Activated T-cell treated with anti-CD3 and anti-CD28 coated beads, Interleukin-2, amount 50 U/mL, for 24 hours (primary cell): ENCODE measurements at places on chromosomes 7 and 10.
A peak's percentile ranks its signal among the peaks of the same experiment; 100 is the strongest.

GRCh38 chr7:82945480-82945879, 217.2 kb downstream of the PCLO start:
- no peak for DNase-seq

DNA sequence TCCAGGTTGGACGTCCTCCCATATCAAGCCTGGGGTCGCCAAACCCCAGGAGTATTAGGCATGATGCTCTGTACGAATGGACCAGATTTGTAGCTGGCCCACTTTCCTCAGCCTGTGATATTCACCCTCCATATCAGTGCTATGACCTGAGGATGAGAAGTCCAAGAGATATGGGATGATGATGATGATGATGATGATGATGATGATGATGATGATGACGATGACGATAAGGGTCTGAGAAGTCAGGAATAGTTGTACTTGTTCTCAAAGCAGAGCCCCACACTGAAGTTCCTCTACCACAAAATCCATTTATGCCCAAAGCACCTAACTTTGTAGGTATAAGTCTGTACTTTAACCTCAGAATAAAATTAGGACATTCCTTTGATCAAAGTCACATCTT, 50.7 kb downstream of the AMPH start:
- no peak for DNase-seq

DNA sequence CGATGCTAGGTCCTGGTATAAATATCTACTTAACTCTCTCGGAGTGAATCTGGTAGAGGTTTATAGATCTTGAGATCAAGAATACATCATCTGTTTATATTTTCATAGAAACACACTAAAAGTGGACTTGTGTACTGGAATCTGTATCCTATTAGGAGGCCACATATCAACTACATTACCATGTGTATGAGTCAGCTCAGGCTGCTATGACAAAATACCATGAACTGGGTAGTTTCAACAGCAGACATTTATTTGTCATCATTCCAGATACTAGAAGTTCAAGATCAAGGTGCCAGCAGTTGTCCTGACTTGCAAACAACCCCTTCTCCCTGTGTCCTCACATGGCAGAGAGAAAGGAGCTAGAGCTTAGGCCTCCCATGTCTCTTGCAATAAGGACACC, 113.9 kb upstream of the PFKP start:
- no peak for DNase-seq

- peak; percentile 73 for DNase-seq
These were observed 63.9 kb downstream of the TMEM209 start for GRCh38 chr7:130141161-130141883.

DNA sequence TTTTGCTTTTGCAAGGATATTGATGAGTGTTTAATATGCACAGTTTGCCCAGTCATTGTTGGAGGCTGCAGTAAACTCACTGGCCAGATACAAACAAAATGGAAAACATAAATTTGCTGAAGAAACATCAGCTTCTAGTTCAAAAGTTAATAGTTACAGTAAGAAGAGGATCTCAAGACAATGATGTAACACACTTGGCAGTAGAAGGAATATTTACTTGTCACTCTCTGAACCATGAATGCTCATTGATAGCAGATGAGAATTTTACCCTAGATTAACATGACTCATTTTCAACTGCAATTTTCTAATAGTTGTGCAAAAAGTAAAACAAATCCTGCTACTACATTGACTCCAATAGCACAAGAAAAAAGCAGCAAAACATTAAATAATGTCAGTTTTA, 47.7 kb downstream of the VWC2 start:
- no peak for DNase-seq

DNA sequence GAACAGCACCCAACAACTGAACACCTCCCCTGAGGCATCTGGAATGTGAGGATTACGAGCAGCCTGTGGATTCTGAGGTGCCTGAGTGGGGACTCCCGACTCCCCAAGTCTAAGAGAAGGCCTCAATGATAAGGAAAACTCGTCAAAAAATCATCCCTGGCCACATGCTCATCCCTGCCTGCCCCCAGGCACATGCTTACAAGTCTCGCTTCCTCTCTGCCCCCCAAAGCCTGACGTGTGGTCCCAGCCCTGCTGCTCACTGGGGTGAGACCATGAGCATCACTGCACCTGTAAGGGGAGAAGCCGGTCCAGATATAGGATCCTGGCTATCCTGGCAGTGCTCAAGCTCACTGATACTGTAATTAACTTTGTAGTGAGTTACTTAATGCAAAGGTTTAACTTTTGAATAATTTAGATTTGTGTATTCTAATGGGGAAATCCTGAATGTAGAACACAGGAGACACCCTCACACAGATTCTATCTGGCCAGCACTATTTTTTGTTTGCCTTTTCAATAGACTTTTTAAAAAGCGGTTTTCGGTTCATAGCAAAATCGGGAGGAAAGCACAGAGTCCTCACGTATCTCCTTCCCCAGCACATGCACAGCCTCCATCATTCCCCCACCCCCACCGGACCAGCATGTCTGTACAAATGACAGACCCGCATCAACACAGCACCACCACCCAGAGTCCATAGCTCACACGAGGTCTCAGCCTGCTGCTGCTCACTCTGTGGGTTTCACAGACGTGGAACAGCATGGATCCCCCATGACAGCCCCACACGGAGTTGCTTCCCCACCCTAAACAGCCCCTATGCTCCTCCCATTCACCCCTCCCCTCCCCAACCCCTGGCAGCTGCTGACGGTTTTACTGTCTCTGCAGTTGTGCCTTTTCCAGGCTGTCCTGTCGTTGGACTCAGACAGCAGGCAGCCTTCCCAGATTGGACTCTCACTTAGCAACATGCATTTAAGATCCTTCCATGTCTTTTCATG, 167.9 kb downstream of the DIP2C start:
- no peak for DNase-seq

DNA sequence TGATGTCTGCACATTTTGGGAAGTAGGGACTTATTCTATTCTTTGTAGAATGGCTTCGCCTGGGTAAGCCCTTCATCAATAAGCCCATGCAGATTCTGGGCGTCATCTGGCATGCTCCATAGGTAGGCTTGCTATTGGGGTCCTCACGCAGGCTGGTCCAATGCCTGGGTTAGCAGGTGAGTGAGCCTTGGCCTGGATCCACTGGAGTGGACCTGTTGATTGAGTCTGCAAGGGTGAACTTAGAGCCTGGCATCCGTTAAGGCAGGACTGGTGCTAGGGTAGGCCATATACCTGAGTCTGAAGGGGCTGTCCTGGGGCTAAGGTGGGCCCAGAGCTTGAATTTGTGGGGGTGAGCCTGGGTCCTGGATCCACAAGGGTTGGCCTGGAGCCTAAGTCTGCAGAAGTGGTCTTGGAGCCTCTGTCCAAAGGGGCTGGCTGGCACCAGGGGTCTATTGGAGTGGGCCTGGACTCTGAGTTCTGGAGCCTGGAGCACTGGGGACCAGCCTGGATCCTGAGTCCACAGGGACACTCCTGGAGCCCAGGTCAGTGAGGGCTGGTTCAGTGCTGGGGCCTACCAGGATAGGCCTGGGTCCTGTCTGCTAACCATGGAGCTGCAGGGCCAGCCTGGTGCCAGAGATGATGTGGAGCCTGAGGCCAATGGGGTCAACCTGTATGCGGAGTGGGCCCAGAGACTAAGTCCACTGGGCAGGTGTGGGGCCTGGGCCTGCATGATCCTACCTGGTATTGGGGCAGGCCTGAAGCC, 297.7 kb downstream of the PTPRN2 start:
- no peak for DNase-seq

DNA sequence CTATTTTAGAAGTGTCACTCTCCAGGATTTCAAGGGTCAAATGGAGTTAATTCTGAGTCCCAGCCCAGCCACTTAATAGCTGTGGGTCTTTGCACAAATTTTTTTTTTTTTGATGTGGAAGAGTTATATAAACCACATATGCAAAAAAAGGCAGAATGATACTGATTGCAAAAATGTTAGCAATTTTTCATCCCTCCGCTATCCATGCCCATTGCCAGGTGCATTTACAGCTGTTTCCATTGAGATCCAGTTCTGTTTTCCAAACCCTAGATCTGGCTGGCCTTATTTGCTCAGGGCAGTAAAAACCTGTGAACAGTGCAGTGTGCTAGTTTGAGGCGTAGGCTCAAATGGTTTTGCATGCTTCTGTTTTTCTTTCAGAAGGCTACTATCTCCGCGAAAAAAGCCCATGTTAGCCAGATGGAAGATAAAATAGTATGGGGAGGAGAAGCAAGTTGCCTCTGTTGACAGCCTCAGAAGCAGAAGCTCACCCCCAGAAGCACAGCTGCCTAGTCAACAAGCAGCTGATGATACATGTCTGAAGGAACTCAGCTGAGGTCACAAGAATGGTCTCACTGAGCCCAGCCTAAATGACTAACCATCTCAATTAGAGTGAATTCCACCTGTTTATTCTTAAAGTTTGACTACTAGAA, 997 bp upstream of the ZNF138 start:
- no peak for DNase-seq

- no peak for DNase-seq
These were observed 187.4 kb downstream of the PHTF2 start for GRCh38 chr7:77985974-77986339.

DNA sequence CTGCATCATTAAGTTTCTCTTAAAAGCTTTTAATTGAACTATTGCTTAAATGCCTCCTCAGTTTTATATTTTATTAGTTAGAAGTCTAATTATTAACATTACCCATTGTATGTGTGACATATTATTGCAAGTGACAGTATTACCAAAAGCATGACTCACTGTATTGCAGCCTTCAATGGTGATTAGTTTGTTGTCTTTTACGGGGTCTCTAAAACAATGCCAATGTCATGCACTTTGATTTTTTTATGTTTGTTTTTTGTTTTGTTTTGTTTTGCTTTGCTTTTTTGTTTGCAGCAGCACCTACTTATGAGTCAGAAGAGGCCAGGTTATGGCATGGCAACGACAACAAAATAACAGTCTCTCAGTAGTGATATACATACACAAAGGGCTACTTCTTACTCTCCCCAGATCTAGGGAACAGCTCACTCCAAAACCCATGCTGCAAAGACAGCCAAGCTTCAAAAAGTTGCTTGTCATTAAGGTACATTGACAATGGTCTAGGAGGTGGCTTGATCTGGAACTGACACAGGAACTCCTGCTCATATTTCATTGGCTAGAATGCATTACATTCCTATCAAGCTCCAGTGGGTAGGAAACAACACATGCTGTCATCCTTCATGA, 293.7 kb upstream of the POM121L12 start:
- no peak for DNase-seq

- DNase-seq, result no peak
These were observed 31.1 kb downstream of the CPVL start for GRCh38 chr7:29115130-29115687.

GRCh38 chr7:37031571-37032257, 307.4 kb upstream of the AOAH start:
- DNase-seq, result peak; percentile 42

- DNase-seq, result no peak
These were observed 36.4 kb downstream of the ZNF438 start for GRCh38 chr10:30995081-30995770.

DNA sequence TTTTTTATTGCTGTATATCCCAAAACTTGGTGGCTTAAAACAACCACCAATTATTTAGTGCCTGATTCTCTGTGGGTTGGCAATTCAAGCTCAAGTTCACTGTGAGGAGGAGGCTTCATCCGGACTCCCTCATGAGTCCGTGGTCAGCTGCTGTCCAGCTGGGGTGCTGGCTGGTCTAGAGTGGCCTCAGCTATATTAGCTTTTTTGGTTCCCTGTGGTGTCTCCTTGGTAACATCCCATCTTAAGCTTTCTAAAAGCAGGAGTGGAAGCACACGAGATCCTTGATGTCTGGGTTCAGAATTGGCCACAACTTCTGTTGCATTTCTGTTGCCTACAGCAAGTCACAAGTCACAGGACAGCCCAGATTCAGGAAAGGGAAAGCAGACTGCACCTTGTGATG, 536.5 kb upstream of the FZD8 start:
- DNase-seq, result no peak

- no peak for DNase-seq
These were observed 8.0 kb upstream of the CELF2 start for GRCh38 chr10:11009471-11010308.

DNA sequence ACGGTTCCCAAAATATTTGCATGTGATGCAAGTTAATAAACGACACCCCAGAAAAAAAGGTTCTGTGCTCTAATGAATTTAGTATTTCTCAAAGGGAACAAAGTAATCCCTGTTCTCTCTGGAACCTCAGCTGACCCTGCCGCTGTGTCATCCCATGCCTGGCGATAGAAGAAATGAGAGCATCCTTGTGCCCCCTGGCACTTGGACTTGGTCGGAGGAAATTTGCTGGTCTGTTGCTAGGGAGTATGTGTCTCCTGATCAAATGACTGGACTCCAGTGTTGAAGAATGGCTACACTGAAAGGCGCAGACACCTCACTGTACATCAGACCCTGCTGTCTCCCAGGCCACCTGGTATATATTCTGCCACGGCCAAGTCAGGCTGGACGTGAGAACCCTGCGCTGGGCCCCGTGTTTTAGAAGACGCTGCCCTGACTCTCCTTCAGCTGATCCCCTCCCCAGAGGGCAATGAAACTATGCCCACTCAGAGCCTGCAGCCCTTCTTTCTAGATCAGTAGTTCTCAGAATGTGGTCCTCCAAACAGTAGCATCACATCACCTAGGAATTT, 67.2 kb downstream of the THNSL1 start:
- no peak for DNase-seq

DNA sequence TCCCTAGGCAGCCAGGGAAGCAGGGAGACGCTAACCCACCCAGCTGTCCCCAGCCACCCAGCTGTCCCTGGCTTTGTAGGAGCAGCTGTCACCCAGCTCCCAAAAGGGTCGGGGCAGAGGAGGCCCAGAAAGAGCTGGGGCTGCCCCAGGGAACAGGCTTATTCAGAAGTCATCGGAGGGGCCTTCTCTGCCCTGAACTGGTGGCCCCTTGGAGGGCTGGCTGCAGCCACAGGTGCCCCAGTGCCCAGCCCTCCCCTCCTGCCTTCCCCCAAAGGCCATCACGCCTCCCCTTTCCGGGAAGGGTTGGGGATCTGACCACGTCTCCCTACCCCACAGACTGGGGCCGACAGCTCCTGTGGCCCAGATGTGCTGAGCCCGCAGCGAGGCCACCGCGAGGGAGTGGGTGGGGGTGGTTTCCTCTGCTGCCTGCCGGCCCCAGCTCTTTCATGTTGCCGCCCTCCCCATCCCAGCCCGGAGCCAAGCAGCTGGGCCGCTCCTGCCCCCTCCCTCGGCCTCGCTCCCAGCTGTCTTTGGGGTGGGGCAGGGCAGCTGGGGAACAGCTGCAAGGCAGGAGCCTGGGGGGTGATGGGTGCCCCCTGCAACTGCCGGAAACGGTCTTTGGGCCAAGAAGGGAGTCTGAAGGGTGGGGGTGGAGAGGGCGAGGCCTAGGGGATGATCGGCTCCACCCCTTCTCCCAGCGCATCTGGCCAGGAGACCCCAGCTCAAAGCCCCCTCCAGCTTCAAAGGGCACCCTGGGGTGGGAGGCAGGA, 16.8 kb downstream of the TRIM8 start:
- DNase-seq, result peak; percentile 83
